ENCODE measurements at places on chromosomes 5 and 9.

GRCh38 chr5:158559066-158559465 lies 540.6 kb downstream of the EBF1 start:
- DNase-seq = no peak

DNA sequence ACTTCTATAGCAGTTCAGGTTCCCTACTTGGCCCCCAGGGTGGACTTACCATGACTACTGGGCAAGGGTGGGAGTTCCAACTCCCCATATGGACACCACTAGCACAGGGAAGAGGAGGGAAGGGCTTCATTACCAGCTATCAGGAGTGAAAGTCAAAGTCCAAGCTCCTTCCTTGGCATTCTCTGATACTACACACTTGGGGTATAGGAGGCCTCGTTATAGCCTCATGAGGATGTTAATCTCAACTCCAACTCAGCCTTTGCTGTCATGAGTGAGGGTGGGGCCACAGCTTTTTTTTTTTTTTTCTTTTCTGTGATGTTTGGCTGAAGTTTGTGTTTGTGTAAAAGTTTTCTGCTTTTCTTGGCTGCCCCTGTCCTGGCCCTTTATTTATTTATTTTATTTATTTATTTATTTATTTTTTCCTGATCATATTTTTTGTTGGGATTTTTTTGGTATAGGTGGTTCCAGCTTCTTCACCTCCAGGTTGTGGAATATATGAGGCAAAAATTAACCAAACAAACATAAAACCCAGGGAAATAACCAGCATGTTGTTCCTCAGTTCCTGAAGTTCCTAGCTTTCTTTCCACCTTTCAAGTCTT lies 8.7 kb downstream of the GARIN3 start:
- no peak for DNase-seq

DNA sequence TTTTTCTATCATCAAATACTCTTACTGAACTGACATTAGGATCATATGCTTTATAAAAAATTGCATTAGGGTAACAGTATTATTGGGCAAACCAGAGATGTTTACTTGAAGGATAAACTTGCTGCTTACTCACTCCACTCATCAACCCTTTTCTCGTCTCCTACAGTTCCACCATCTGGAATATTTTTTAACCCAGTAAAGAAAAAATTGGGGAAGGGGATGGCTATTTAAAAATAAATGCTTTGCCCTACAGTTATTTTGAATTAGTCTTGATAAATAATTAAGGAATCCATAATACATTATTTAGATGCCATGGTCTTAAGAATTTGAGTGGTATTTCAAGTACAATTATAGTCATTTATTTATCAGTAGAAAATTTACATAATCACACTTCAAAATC lies 225.8 kb downstream of the MEF2C start:
- DNase-seq = no peak

DNA sequence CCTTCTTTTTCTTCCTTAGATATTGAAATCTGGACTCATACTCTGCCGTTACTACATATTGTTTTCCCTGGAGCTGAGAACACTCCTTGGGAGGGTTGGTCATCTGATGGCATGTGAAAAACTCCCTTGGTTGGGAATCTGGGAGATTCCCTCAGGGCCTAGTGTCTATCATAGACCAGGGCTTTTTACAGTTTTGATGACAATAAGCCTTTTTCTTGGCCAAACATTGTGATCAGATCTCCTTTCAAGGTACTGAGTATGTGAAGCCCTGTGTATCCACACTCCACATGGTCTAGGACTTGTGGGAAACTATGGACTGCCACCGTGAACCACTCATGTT lies 32.9 kb downstream of the TMEM252 start:
- DNase-seq = no peak

- no peak for DNase-seq
Observed at GRCh38 chr5:2369178-2369577, 382.3 kb downstream of the IRX2 start.

GRCh38 chr9:16294133-16294770 lies 576.2 kb downstream of the BNC2 start:
- no peak for DNase-seq

DNA sequence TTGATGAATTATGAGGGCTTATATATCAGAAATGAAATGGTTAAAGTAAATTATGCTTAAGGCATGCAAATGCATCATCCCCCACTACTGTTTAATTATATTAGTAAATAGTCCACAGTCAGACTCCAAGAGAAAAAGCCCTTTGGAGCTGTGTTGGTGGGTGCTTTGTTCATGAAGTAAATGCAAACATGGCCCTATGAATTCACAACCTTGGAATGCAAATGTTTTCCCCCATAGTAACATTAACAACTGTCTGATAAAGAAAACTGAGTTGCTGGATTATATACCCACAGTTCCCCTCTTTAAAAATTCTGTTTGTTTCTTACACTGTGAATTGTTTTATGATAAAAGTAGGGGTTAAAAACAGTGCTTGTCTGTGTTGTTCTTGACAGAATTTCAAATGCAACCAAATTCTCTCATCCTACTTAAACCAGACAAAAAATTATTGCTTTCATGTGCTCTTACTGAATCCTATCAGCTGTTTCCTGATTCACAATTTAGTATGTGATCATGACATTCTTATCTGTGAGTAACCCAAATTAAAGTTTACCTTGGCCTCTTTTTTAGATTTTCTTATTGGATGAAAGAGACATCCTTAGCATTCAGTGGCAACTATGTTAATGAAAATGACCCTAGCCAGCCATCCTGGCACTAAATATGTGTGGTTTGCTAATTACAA lies 48.5 kb upstream of the SNCAIP start:
- no peak for DNase-seq

DNA sequence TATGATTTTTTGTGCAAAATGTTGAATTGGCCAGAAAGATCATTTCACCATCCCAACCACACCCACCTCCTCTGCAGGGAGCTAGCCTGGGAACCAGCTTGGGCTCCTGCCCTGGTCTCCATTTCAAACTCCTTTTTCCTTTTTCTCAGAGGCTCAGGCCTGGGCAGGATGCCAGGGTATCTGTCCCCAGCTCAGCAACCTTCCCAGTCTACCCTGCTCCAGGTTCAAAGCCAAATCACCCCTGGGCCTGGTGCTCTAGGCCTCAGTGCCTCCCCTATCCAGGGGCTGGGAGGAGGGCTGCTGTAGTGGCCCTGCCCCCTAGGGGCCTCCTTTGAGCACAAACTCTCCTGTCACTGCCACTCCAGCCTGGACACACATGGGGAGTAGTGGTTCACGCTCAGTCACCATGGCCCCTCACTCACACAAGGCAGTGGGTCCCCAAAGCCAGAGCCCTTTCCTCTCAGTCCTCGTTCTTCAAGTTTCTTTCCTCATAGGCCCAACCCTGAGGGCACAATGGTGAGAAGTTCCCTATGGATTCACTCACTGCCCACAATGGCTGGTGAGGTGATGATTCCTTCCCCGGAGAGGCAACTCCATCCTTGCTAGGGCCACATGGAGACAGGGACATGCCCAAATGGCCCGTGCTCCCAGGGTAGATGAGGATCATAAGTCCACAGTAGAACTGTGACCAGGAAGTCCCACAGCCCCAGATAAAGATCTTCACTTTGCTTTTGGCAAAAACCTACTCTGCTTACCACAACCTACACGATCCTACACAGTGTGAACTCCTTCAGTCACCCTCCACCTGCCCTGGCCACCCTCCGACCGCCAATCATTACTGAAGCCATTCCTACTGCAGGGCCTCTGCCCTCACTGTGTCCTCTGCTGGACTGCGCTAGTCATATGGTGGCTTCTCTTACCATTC lies 1.6 kb upstream of the ST6GALNAC4 start:
- no peak for DNase-seq

DNA sequence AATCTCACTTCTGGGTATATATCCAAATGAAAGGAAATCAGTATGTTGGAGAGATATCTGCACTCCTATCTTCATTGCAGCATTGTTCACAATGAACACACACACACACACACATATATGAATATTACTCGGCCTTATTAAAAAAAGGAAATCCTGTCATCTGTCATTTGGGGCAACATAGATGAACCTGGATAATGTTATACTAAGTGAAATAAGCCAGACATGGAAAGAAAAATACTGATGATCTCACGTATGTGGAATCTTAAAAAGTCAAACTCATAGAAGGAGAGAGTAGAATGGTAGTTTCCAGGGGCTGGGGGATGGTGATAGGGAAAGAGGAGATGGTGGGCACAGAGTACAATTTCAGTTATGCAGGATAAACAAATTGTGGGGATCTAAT lies 100.3 kb downstream of the EMB start:
- DNase-seq = no peak

DNA sequence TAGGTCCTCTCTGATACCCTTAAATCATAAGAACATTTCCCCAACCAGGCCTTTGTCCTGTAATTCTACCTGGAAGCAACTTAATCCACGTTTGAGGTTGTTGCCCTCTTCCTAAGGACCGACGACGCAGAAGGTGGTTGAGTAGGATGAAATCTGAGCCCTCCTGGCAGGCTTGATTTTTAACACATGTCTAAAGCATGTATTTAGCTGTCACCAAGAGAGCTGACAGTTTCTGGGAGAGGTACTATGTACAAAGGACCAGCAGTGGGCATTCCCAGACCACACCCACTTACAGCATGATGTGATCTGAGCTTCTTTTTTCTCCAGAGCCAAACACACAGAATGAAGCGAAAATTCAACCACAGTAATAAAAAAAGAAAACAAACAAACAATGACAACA lies 260.9 kb downstream of the SH3GL2 start:
- no peak for DNase-seq

DNA sequence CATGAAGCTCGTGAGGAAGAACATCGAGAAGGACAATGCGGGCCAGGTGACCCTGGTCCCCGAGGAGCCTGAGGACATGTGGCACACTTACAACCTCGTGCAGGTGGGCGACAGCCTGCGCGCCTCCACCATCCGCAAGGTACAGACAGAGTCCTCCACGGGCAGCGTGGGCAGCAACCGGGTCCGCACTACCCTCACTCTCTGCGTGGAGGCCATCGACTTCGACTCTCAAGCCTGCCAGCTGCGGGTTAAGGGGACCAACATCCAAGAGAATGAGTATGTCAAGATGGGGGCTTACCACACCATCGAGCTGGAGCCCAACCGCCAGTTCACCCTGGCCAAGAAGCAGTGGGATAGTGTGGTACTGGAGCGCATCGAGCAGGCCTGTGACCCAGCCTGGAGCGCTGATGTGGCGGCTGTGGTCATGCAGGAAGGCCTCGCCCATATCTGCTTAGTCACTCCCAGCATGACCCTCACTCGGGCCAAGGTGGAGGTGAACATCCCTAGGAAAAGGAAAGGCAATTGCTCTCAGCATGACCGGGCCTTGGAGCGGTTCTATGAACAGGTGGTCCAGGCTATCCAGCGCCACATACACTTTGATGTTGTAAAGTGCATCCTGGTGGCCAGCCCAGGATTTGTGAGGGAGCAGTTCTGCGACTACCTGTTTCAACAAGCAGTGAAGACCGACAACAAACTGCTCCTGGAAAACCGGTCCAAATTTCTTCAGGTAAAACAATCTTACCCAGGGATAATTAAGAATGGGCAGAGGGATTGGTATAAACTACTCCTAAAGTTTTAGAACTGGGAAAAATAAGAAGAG lies 12.9 kb downstream of the ITGA1 start:
- DNase-seq = peak; percentile 19

GRCh38 chr9:116900543-116900942 lies 213.4 kb downstream of the TRIM32 start:
- DNase-seq = no peak

DNA sequence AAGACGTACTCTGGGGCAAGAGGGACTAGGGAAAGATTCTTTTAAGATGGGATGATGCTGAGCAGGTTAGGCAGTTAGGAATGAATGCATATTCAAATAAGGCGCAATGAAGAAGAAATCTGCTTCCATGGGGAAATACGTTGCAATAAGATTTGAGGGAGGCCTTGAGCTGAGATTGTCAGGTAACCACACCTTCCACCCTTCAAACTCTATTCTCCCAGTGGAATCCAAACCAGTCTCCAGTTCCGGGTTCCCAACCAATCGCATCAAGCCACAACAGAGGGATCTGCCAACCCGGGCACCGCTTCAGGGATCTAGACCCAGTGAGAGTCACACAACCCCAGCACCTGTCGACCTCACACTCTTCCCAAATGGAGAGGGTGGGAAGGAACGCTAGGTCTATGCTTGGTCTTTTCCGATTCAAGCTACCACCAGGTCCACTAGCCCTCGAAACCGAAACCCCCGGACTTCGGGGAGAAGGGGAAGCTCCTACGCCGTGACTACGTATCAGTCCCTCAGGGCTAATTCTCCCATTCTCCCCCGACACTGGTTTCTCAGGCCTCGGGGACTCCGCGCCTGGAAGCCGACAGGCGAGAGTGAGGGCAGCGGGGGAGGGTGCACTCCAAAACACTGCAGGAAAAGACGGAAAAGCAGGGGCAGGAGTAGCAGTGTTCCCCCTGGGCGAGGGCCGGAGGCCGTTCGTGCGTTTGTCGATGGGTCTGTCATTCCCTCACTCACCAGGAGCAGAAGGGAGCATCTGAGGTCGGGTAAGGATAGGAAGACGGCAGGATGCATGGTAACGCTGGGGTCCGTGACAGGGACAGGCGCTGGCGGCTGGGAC lies 534 bp downstream of the ERP44 start:
- DNase-seq = peak; percentile 7

GRCh38 chr9:137012694-137013570 lies 15.1 kb downstream of the ABCA2 start:
- DNase-seq = no peak

GRCh38 chr9:80437091-80437640 lies 865.4 kb downstream of the TLE4 start:
- DNase-seq = no peak

GRCh38 chr5:17150531-17150930 lies 66.9 kb upstream of the BASP1 start:
- DNase-seq = no peak

- DNase-seq = no peak
Observed at GRCh38 chr9:114210136-114210535, 54.8 kb downstream of the COL27A1 start.

- no peak for DNase-seq
Observed at GRCh38 chr9:124749284-124749683, 21.8 kb downstream of the NR6A1 start.

GRCh38 chr5:140072812-140073211 lies 29.7 kb upstream of the NRG2 start:
- DNase-seq = no peak

- no peak for DNase-seq
Observed at GRCh38 chr9:124725068-124725452, 46.1 kb downstream of the NR6A1 start.

- DNase-seq = no peak
Observed at GRCh38 chr5:50969151-50970031, 303.0 kb downstream of the PARP8 start.

DNA sequence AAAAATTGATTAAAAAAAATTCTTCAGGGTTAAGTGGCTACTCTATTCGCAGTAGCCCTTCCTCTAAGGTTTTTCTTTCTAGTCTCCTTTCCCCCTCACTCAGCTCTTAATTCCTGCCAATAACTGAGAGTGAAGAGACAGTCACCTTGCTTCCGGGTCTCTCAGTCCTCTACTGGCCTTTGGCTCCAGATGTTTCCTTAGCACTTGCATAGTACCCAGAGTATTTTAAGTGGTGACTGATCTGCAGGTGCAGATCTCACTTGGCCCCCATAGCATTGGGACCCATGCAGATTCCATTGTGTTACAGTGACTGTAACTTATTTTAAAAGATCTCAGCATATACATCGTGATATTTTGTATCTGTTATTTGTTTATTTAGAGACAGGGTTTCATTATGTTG lies 66.2 kb downstream of the GCNT1 start:
- DNase-seq = no peak
